Upper lobe of left lung (tissue), 6 donors: ENCODE measurements at places on chromosomes 3 and 15. TPM values are rescaled to one million over a fixed set of nuclear protein-coding genes. Genes with fewer than 3 reads are reported as not detected.

EPHB1 gene
- total RNA-seq = 1.3 TPM

SPESP1 gene
- 3.1 TPM for total RNA-seq

KAT2B gene
- total RNA-seq = 28.2 TPM

VEPH1 gene
- 229 TPM for total RNA-seq

TM6SF1 gene
- total RNA-seq = 25.0 TPM

TGFBR2 gene
- total RNA-seq = 376 TPM

CDHR4 gene
- total RNA-seq = 6.0 TPM

MYL3 gene
- total RNA-seq = 6.3 TPM

FSD2 gene
- not detected for total RNA-seq

UQCC5 gene
- total RNA-seq = 3.1 TPM

ACTRT3 gene
- 6.3 TPM for total RNA-seq

SKOR1 gene
- total RNA-seq = 0.49 TPM

TRANK1 gene
- total RNA-seq = 23.9 TPM

GNAT1 gene
- not detected for total RNA-seq

GABRA5 gene
- not detected for total RNA-seq

NDN gene
- total RNA-seq = 35.2 TPM

EIF2A gene
- 76.7 TPM for total RNA-seq

GTF2A2 gene
- 72.0 TPM for total RNA-seq

PDZRN3 gene
- 50.3 TPM for total RNA-seq

STRA6 gene
- total RNA-seq = 0.22 TPM

RAD51 gene
- total RNA-seq = not detected

HYAL3 gene
- 1.9 TPM for total RNA-seq

RYR3 gene
- 0.34 TPM for total RNA-seq

GPR87 gene
- total RNA-seq = not detected

CAV3 gene
- 1.1 TPM for total RNA-seq

SLC38A3 gene
- total RNA-seq = not detected

PRSS50 gene
- total RNA-seq = 0.30 TPM

PARP6 gene
- 57.9 TPM for total RNA-seq

ADAMTS9 gene
- total RNA-seq = 25.1 TPM

ISLR2 gene
- total RNA-seq = not detected

FRMD5 gene
- total RNA-seq = not detected

LARP6 gene
- total RNA-seq = 12.0 TPM

FETUB gene
- total RNA-seq = not detected
